ENCODE measurements at places on chromosomes 1 and 21. TPM values are rescaled to one million over a fixed set of nuclear protein-coding genes. Genes with fewer than 3 reads are reported as not detected.
A peak's percentile ranks its signal among the peaks of the same experiment; 100 is the strongest.

- DNase-seq: no peak
Measured at GRCh38 chr1:29593601-29594382, 357.5 kb downstream of the PTPRU start.

GRCh38 chr21:44749116-44749758 lies 37.9 kb upstream of the TSPEAR start:
- DNase-seq: no peak

GRCh38 chr1:190196020-190196419 lies 281.6 kb downstream of the BRINP3 start:
- no peak for DNase-seq

- DNase-seq: peak; percentile 84
Measured at GRCh38 chr1:22262583-22262982, 119.7 kb upstream of the WNT4 start.

- no peak for DNase-seq
Measured at GRCh38 chr1:178776553-178776952, 51.5 kb downstream of the RALGPS2 start.

- DNase-seq: no peak
Measured at GRCh38 chr1:73899311-73899710, 298.7 kb downstream of the LRRIQ3 start.

DNA sequence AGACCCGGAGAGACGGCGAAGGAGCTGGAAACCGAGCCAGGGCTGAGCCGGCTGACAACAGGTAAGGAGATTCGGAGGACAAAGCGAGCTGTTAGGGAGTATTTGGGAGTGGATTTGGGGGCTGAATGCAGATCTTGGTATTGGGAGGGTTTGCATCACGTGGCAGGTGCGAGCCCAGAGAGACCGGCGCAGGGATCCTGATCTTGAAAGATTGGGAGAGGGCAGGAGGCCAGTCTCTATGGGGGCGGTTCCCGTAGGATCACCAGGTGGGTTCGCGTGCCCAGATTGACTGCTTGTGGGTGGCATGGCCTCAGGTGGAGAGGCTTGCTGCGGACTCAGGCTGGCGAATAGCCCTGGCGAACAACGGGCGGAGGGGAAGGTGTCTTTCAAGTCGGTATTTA lies 204 bp downstream of the CIART start:
- DNase-seq: peak; percentile 25

GRCh38 chr1:118627435-118627834 lies 360.7 kb downstream of the TBX15 start:
- DNase-seq: no peak

- no peak for DNase-seq
Measured at GRCh38 chr1:231138236-231138635, 23.6 kb upstream of the TRIM67 start.

The MROH9 gene
- not detected for total RNA-seq

DNA sequence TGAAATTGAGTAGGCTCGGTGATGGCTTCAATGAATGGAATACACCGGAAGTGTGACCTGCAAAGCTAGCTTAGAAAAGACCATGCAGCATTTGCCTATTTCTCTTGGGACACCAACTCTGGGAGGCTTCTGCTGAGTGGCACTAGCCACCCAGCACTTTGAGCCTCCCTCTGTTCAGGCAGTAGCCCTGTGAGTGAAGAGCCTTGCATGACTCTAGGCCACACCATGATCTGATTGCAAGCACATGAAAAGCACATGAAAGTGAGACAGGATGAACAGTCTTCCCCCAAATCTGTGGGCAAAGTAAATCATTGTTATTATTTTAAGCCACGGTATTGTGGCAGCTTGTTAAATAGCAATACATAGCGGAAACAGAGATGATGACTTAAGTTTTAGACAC lies 2.8 kb downstream of the CD48 start:
- DNase-seq: no peak

DNA sequence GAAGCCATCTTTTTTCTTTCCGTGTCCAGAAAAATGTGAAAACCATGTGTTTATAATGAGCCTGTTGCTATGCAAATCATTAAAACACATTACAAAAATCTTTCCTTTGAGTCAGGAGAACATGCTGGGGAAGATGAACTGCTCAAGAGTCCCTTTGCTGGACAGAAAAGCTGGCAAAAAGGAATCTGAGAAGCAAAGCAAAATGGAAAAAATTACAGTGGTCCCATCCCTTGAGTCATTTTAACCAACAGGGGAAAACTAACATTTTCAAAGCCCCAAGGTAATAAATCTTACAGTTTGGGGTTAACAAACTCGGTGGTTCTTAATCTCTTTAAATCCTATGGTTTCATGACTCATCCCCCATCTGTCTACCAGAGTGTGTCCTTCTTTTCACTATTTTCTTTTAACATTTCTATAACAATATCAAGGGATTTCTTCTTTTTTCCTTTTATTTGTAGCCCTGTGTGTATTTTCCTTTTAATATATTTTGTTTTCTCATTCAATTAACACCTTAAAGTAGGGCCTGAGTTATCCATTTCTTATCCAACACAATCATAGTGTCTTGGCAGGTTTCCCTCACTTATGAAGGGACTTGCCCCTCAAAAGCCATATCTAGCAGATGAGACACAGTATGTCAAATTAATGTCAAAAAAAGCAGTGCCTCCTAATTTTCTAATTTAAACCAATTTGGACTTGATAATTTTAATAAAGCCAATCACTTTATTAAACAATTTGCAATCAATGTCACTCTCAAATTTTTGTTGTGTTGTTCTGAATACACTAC lies 105.4 kb downstream of the PTPN14 start:
- DNase-seq: no peak

DNA sequence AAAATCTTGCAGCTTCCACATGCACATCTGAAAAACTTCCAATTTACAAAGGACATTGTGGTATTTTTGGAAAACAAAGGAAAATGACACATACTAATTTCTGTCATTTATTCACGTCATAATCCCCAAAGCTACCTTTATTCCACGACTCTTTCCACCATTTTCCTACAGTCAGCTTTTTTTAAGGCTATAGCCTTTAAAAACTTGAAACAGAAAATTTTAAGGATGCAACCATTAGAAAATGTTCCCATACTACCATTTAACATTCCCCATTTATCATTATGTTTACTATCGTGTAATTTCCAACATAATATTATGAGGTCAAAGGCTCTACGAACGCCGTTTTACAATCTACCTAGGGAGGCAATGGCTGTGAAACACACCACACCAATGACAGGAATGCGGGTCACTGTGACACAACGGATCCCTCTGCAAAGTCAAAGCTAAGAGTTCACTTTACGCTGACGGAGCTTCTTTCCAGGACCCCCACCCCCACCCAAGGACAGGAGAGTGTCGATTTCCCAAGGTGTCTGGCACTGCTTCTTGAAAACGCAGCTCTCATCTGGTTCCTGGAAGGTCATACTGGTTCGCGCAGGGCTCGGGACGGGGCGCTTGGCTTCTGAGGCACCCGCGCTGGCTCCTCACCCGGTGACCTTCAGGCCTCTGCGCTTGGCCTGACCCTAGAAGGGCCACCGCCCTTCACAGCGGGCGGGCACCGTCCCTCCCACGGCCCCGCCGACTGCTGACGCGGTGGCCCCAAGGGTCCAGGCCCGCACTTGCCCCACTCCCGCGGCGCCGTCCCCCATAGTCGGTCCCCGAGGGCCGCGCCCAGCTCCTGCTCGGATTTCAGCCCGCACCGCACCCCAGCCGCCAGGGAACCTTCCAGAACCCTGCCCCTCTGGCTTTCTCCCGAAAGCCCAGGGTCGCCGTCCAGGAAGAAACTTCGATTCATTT lies 50.5 kb upstream of the ATF3 start:
- DNase-seq: peak; percentile 67

DNA sequence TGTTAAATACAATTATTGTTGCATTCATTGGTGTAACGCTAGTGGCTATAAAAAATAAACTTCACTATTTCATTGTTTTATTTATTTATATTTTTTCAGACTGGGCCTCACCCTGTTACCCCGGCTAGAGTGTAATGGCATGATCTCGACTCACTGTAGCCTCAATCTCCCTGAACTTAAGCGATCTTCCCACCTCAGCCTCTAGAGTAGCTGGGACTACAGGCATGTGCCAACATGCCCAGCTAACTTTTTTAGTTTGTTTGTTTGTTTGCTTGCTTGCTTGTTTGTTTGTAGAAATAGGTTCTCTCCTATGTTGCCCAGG lies 387.4 kb upstream of the PTBP2 start:
- no peak for DNase-seq

DNA sequence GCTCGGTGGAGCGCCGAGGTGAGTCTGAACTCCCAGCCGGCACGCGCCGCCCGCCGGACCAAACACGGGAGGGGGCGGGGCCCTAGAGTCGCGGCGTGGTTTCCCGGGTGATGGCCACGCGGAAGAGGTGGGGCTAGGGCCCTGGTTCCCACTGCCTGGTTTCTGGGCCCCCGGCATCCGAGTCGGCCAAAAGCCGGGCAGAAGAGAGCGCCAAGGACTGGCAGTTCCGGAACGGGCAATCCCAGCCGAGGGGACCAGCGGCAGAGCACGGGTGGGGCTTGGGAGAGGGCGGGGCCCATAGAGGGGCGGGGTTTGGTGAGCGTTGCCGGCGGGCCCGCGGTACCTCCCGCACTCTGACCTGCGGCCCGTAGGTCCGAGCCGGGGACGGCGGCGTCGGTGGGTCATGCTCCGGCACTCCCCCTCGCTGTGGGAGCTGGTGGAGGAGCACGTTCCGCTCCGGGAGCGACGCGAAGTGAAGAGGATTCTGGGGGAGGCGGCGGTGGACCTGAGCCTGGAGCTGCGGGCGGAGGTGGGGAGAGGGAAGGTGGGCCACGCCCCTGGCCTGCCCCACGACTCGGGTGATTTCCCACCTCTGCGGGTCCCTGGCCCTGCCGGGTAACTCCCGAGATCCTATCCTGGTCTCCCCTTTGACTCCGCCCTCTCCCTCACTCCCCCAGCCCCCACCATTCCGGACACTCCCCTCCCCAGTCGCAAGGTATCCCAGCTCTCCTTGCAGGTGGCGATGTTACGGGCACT lies at the start of gene CCDC24:
CCDC24 (plus strand) TSS at position 124 of the 756 bp plus-strand sequence; CDS start at position 404, 280 bp downstream.
- DNase-seq: peak; percentile 91

The C8B gene
- total RNA-seq: not detected

DNA sequence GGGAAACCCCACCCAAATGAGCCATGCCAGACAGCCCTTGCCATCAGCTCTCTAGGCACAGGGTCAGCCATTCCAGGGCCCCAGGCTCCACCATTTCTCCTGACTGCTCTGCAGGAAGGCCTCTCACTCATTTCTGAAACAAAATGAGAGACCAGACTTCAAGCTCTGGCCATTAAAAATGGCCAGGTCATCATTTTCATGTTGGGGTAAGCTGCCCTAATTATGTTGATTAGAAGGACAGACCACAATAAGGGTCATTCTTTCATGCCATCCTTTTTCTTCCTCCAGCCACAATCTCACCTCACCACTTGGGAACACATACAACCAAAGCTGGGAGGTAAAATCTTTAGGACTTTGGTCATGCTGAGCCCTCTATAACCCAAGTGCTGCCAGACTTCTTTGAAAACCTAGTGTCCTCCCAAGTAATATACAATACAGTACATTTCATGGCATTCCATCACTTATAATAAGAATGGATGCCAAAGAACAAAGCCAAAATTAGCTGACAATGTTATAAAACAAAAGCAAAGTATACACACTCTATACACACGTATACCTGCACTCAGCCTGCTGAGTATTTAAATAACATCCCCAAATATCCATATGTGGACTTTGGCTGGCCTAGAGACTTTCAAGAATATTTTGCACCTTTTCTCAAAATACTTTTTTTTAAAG lies 22.4 kb upstream of the RBBP5 start:
- DNase-seq: no peak
